Non-pigmented ciliary epithelial cell (primary cell): ENCODE measurements at places on chromosomes 7 and 10.

DNA sequence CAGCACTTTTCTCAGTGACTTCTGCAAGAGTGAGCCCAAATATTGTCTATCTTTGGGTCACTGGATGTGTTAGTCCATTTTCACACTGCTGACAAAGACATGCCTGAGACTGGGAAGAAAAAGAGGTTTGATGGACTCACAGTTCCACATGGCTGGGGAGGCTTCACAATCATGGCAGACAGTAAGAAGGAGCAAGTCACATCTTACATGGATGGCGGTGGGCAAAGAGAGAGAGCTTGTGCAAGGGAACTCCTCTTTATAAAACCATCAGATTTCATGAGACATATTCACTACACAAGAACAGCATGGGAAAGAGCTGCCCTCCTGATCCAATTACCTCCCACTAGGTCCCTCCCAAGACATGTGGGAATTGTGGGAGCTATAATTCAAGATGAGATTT is 6.1 kb upstream of the HSPA12A start:
- no peak for DNase-seq

GRCh38 chr10:1328161-1328823 is 272.1 kb downstream of the WDR37 start:
- DNase-seq, result no peak

DNA sequence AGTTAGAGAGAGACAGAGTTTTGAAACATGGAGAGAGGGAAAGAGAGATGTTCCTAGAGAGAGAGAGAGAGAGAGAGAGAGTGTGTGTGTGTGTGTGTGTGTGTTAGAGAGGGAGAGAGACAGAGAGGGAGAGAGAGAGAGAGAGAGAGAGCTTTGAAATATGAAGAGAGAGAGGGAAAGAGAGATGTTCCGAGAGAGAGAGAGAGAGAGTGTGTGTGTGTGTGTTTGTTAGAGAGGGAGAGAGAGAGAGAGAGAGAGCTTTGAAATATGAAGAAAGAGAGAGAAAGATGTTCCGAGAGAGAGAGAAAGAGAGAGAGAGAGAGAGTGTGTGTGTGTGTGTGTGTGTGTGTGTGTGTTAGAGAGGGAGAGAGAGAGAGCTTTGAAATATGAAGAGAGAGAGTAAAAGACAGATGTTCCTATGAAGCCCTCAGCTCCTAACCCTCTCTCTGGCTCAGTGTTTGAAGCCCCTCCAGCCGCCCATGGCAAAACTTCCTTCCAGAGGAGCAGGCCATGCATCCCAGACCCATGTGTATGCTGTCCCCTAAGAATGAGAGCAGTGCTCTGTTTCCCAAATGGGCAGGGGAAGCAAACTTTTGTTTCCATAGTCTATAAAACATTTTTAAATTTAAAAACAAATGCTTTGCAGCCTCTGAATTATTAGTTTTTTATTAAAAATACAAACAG is 130.9 kb downstream of the KCNMA1 start:
- no peak for DNase-seq

- no peak for DNase-seq
Observed at GRCh38 chr10:97025613-97026242, 160.0 kb downstream of the SLIT1 start.

GRCh38 chr10:4046030-4046429 is 261.0 kb upstream of the KLF6 start:
- DNase-seq, result no peak

GRCh38 chr7:122651451-122651850 is 47.5 kb downstream of the RNF133 start:
- no peak for DNase-seq

DNA sequence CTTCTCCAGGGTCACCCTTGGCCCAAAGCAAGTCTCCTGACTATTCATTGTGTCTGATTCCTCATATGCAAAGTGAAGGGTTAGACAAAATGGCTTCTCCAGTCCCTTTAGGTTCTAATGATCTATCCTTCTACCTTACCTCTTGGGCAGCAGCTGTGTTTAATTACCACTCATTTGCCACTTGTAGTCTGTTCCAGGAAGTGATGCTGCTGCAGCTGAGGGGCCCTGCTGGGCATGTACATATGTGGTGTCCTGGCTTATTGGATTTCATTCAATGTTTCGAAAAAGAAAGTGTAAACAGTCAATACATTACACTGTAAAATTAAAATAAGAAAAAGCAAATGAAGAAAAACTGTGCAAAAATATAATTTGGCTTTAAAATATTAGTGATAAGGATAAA is 36.6 kb downstream of the SCIN start:
- DNase-seq, result no peak

DNA sequence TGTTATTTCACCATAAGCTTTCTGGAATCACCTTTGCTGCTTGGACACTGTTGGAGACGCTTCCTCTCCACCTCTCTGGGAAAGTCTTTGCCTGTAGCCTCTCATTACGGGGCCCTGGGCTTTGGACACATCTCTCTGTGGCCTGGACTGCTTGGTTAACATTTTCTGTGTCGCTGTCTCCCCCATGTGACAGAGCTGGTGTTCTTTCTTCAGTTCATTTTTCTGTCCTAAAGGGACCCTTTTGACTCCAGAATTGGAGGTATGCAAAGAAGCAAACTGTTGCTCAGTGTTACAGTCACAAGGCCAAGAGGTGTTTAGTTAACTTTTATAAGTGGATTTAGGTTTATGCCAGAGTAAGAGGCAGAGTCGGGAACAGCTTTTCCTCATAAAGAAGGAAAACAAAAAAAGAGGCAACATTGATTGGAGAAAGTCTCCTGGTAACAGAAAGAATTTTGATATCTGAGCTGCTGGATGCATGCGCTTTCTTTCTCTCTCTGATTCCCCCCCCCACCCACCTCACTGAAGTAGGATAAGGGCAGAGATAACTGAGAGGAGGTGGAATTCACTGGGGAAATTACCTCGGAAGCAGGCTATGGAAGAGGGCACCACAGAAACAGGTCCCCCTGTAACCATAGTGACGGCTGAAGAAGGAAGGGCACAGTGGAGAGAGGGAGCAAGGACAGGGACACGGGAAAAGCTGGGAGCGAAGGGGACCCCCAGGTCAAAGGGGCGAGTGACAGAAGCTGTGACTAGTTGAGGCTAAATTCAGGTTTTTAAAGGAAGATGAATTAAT is 57.8 kb downstream of the LGI1 start:
- DNase-seq, result no peak

DNA sequence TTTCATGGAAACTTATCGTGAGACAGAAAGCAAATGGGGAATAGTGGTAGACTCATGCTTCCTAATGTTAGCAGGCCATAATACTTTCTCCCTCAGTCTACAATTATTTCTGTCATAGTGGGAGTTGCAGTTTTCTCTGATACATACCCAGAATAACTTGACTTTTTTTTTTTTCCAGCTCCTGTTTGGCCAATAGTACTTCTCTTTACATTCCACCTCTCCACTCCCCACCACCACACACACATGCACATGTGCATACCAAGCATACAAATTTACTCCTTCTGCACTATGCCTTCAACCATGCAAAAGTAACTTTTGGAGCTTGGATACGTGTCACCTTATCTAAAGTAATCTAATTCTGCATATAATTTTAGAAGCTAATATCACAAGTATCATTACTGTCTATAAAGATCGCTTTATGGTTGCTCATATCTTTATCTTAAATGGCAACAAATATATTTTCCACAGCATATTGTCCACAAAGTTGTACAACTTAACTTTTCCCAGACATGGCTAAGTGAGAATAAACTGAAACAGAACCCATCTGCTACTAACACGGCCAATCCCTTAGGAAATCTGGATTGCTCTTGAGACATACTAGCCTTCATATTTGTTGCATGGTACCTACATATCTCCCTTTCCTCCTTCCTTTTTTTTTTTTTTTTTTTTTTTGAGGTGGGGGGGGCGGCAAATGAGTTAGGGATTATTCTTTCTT is 49.0 kb downstream of the TES start:
- DNase-seq, result no peak

- DNase-seq, result no peak
Observed at GRCh38 chr7:68107968-68108367, 1111.3 kb downstream of the TYW1 start.

DNA sequence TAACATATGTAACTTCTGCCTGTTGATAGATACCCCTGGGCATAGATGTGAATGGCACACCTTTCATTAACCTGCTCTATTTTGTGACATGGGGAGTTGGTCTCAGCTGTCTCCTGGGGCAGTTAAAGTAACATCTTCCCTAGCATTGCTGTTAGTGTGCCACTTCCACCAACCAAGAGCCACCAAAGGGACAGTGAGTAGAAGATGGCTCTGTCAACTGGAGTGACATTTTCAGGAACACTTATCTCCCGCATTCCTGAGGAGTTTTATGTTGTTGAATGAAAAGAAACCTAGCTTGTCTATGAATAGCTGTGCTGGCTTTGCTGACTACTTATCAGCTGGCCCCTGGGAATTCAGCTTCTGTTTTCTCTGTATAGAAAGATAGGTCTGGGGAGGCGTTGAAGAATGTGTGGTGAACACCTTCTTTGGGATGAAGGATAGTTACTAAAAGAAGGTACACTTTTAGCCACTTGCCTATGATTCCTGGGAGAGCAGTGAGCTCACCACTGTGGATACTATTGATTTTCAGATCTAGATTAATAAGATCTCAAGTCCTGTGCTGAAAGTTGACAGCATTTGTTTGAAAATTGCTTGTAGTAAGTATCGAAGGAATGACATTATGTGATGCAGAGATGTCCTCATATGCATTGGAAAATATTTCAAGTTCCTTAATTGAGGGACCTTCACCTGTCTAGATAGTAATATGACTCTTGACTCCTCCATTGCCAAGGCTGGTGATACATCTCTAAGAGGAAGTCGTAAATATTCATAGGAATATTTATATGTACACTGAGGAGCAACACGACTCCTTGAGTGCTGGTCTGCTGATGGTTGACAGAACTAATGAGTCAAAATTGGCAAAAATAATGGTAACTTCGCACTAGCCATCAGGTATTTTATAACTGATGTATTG is 7.6 kb downstream of the STARD3NL start:
- no peak for DNase-seq

GRCh38 chr7:18343047-18343446 is 152.5 kb upstream of the HDAC9 start:
- DNase-seq, result no peak

DNA sequence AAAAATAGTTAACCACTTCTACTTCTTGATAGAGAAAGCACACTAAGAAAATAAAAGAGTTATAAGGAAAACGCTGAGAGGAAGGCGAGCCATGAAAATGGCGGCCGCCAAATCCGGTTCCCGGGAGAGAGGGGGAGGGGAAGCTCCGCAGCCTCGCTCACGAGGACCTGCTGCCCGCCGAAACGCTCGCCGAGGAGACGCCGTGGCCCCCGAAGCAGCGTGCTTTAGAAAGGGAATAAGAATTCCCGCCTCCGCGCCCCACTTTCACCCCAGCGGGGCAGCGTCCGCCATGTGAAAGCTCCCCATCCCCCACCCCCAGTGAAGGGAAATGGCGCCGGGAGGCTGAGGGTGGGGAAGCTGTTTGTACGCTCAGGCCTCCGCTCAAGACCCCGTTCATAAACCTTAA is 505 bp downstream of the HNRNPA2B1 start:
- DNase-seq, result no peak

- no peak for DNase-seq
Observed at GRCh38 chr10:102118867-102119266, 1.3 kb downstream of the LDB1 start.

- DNase-seq, result no peak
Observed at GRCh38 chr10:79020015-79020491, 48.7 kb upstream of the ZMIZ1 start.

GRCh38 chr10:120069700-120070099 is 177.2 kb downstream of the SEC23IP start:
- no peak for DNase-seq

- no peak for DNase-seq
Observed at GRCh38 chr7:41825927-41826480, 123.1 kb upstream of the INHBA start.

GRCh38 chr10:123721441-123722049 is 55.4 kb downstream of the GPR26 start:
- no peak for DNase-seq

DNA sequence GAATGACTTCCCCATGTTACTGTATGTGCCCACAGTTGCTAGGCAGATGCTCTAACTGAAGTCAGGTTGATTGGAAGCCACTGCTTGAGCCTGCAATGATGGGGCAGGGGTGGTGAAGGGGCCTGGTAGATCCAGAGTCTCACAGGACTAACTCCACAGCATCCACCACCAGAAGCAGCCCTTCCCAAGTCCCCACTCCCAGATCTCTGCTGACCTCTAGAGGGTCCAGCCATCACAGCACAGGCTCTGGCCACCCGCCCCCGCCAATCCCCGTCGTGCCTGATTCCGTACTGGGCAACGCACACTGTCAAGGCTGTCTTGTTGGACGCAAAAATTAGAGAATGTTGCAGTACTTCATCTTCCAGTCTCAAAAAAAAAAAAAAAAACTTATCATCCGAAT is 136.8 kb upstream of the PDE1C start:
- no peak for DNase-seq

DNA sequence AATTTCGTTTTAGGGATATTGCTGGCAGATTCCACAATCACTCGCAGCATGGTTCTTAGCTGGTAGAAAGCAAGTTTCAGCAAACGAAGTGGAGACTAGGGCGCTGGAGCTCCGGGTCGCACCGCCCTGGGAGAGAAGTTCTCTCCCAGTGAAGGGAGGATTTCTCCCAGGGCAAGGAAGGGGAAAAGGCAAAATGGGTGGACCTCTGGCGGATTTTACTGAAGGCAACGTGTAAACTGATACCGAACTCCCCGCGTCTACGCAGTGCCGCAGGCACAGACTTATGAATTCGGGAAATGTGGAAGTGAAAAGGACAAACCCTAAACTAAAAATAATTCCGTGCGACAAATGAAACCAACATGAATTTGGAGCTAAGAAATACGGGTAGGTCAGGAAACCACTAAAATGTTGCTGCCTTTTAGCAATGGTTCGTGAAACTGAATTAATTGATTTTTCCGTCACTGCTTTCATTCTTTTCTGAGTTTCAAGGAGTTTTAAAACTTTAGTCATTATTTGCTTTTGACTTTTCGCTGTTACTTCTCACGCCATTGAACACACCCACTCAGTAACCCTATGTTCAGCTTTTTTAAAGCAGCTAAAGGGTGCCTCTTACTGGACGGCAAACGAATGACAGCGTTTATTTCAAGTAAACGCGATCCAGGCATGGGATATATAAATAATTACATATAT is at the start of gene MYOF:
Gene MYOF (minus strand): TSS at position 190 of the 690 bp plus-strand sequence. CDS start 140 bp downstream, at position 50.
- peak; percentile 58 for DNase-seq

DNA sequence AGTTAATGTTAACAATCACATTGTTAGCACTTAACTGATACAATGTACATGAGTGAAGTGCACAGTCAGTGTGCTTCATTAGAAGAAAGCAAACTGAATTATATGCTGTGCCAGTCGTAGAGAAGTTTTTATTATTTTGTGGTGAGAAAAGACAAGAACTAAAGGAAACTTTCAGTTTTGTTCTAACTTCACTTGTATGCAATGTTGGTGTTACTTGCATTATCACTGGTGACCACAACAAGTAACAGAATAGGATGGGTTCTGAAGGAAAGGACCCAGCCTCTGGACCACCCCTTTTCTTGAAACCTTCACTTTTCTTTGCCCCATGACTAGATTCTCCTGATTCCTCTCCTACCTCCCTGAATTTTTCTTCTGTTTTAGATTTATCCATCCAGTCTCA is 123.3 kb upstream of the GAD2 start:
- no peak for DNase-seq

GRCh38 chr7:131692131-131692960 is 135.9 kb upstream of the PODXL start:
- DNase-seq, result peak; percentile 3

GRCh38 chr7:137820156-137820555 is 26.6 kb downstream of the DGKI start:
- DNase-seq, result no peak
